ENCODE measurements at places on chromosomes 1 and 21.

DNA sequence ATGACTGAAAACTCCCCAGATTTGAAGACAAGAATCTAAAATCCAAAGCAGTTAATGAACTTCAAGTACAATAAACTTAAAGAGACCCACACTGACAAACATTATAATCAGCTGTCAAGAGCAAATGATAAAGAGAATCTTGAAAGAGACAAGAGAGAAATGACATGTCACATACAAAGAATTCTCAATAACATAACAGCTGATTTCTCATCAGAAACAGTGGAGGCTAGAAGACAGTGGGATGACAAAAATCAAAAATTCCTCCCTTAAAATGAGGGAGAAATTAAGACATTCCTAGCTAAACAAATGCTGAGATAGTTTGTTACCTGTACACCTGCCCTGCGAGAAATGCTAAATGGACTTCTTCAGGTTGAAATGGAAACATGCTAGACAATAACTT is 36.0 kb upstream of the COA6 start:
- DNase-seq = no peak

GRCh38 chr21:39119891-39120290 is 63.4 kb downstream of the PSMG1 start:
- no peak for DNase-seq

GRCh38 chr1:53508991-53509666 is 49.9 kb downstream of the DMRTB1 start:
- DNase-seq = peak; percentile 55

DNA sequence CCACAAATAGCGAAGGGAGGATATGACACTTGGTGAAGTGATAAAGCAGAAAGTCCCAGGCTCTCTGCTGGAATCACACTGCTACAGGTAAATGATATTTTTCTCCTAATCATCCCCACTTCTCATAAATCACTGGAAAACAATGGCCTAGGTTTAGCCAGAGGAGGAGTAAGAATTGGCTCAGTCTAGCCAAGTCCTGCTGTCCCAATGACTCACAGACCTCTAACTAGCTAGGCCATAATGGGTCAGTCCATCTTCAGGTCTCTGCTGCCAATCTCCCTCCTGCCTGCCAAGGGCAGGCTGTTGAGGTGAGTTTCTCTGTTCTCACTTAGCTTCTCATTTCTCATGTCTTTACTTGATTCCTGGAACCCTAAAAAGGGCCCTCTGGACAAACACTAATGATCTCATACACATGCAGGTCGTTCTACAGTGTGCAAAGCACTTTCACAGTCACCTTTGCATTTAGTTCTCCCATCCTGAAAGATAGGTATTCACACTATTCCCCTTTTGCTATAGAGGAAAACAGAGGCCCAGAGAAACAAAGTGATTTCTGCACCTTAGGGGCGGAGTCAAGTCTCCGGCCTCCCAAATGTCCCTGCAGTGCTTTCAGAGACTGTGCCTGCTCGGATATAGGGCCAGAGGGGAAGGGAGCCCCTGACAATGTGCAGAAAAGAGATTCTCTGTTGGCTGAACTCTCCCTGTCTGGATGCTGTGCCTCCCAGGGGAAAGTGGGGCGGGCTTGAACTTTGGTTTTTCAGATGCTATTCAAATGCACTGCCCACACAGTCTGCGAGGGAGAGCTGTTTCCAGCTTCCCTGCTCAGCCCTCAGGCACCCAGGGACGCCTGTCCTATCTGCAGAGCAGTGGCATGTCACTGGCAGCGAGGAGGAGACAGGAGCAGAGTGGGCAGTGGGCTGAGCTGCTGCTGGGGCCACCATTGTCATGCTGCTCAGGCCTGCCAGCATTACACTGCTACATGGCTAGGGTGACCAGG is 3.9 kb upstream of the CDK18 start:
- no peak for DNase-seq

GRCh38 chr1:25456502-25456901 is 25.8 kb downstream of the MACO1 start:
- DNase-seq = no peak

GRCh38 chr1:206142011-206142410 is 24.8 kb upstream of the AVPR1B start:
- no peak for DNase-seq

DNA sequence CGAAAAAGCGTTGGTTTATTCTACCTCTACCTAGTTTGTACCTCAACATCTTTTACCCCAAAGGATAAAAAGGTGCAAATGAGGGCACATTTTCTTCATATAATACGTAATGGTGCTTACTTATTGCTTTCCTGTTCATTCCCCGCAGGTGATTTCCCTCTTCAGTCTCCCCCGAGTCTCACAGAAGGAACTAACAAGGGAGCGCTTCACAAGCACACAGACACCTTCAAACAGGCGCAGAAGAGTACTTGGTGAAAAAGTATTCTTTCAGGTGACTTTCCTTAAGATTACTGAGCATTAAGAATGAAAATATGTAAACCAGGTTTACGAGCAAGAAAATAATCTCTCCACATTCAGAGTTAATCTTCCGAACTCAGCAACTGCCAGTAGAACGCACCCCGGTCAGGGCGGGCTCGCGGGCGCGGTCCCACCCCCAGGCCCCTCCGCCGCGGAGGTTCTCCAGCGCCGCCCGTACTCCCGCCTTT is 511 bp upstream of the RABGAP1L start:
- DNase-seq = no peak

DNA sequence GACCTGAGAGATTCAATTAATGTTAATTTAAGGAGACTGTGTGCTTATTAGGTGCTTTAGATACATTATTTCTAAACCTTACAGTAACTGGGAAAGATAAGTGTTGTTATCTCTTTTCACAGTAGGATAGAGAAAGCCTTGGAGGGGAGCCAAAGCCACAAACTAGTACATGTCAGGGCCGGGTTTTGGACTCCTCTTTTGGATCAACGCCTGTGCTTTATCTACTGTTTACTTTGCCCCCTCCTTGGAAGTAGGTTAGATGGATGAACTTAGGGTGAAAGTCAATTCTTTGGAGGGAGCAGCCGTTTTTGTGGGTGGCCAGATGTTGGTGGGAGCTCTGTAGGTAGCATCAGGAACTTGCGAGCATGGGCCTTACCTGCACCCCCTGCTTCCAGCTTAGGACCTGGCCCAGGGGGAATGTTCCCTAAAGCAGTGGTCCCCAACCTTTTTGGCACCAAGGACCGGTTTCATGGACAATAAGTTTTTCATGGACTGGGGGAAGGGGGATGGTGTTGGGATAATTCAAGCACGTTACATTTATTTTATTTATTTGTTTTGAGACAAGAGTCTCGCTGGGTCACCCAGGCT is 1.7 kb downstream of the HHAT start:
- DNase-seq = no peak

DNA sequence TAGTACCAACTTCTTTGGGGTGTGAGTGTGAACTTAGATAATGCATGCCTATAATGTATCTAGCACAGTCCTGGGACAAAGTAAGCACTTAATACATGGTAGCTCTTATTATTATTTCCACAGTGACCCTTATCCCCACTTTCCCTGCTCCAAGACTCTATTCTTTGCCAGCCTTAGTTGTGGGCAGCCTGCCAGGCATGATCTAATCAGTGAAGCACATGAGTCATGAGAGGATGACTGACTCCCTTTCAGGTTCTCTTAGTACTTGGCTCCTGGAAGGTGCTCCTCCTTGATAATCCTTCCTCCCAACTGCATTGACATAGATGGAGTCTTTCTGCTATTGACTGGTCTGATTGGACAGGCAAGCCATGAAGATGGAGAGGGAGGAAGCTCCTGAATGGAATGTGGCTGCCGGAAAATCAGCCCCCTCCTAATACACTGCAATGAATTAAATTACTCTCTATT is 17.4 kb upstream of the GNG12 start:
- DNase-seq = peak; percentile 90

GRCh38 chr1:216804111-216804510 is 80.9 kb upstream of the ESRRG start:
- no peak for DNase-seq

GRCh38 chr21:36021251-36021837 is 39.0 kb downstream of the SETD4 start:
- no peak for DNase-seq

GRCh38 chr21:46581780-46582307 is 23.0 kb downstream of the S100B start:
- no peak for DNase-seq

GRCh38 chr21:25373126-25374082 is 233.9 kb downstream of the MRPL39 start:
- DNase-seq = no peak

- DNase-seq = no peak
Measured at GRCh38 chr1:81874940-81875339, 74.2 kb downstream of the ADGRL2 start.

GRCh38 chr1:54479251-54479650 is 68.8 kb upstream of the ACOT11 start:
- DNase-seq = no peak

DNA sequence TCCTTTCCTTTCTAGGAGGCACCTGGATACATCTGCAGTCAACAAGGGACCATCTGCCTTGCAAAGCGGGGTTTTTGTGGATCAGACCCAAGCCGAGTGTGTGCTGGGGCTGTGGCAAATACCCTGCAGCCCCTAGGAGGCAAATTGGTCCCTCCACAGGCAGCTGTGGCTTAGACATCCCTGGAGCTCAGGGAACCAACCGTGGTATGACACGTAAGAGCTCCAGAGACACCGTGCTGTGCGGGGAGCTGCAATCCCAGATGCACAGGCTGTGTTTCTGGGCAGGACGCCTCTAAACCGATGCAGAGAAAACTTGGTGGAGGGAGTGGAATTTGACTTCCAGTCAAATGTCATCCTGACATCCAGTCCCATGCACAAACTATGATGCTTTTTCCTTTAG is 141.5 kb downstream of the KAZN start:
- no peak for DNase-seq

- no peak for DNase-seq
Measured at GRCh38 chr1:113142791-113143190, 69.8 kb downstream of the LRIG2 start.

DNA sequence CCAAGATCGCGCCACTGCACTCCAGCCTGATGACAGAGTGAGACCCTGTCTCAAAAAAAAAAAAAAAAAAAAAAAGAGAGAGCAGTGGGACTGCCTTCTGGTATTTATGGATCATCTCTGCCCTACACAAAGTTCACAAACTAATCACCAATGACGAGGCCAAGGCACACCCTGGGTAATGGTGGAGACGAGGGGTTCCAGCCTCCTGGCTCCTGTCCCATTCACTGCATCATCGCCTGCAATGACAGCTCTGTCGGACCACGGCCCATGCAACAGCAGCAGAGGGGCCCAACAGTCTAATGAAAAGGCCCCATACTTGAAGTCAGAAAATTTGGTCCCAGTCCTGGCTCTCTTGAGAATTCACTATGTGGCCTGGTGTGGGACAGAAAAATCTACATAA is 2.9 kb upstream of the BTG2 start:
- DNase-seq = no peak

DNA sequence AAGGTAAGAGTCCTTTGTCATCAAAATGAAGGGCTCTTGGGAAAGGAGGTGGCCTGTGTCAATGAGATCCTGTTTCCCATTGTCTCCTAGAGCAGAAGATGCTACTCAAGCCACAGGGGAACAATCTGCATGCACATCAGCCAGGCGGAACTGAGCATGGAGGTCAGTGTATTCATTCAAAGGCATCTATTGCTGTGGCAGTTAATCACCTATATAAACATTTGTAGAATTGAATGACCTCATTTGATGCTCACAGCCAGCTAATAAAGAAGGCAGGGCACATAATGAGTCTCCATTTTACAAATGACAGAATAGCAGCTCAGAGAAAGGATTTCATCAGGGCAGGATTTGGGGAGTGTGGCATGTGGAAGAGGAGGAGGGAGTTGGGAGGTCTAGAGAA is 5.7 kb upstream of the FYB2 start:
- DNase-seq = no peak

DNA sequence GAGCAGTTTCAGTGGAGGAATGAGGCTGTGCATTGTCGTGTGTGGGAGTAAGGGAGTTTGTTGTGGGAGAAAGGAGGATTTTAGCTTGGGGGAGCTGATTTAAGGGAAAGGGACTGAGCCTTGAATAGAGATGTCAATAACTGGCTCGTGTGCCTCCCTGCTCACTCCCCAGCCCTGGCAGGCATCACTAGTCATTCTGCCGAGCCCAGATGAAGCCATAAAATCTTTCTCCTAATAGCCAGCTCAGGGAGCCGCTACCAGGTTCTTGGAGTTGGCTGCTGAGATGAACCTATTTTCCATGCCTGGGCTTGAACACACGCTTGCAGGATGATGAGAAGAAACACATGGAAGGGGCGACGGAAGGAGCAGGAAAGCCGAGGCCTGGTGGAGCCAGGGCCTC is 65.0 kb upstream of the POU3F1 start:
- no peak for DNase-seq

GRCh38 chr21:44089001-44089911 is 17.9 kb upstream of the PWP2 start:
- DNase-seq = no peak

- no peak for DNase-seq
Measured at GRCh38 chr1:70093250-70093975, 112.0 kb downstream of the LRRC40 start.

GRCh38 chr1:9630331-9631111 is 21.0 kb upstream of the PIK3CD start:
- DNase-seq = no peak

GRCh38 chr1:203778146-203778545 is 13.2 kb downstream of the LAX1 start:
- DNase-seq = no peak

DNA sequence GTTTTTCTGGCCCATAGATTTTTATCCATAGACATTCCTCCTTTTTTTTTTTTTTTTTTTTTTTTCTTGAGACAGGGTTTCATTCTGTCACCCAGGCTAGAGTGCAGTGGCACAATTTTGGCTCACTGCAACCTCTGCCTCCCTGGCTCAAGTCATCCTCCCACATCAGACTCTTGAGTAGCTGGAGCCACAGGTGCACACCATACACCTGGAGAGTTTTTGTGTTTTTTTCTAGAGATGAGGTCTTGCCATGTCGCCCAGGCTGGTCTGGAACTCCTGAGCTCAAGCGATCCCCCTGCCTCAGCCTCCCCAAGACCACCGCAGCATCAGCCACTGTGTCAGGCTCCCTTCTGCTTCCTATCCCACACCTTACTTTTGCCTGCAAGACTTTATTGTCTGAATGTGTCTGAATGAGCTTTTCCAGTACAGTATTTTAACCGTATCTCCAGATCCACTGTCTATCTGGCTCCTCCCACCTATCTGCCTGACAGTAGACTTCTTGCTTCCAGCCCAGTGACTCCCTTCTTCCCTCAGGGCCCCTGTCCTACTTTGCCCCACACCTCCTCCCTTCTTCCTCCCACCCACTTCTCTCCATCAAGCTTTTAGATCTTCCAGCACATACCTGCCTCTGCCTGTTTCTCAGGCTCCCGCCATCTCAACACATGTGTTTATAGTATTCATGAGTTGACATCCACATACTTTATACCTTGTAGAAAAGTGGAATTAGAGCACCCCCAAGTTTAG is 6.1 kb downstream of the C1orf21 start:
- no peak for DNase-seq

GRCh38 chr1:246753670-246754535 is 29.7 kb downstream of the SCCPDH start:
- DNase-seq = peak; percentile 13

Data from H4 (cell line).